Stomach (tissue), 19 donors: ENCODE measurements at places on chromosomes 7 and 10. TPM values are rescaled to one million over a fixed set of nuclear protein-coding genes. Genes with fewer than 3 reads are reported as not detected.

Gene SPDYE5
- polyA plus RNA-seq: not detected

Gene CFAP43
- not detected for polyA plus RNA-seq

Gene CCL24
- polyA plus RNA-seq: 2.1 TPM

Gene SPAM1
- not detected for polyA plus RNA-seq

Gene SLC25A28
- 49.9 TPM for polyA plus RNA-seq

Gene ADAP1
- 29.4 TPM for polyA plus RNA-seq

GRCh38 chr10:131577178-131577555, 265.6 kb upstream of the TCERG1L start:
- DNase-seq: peak; percentile 2

DNA sequence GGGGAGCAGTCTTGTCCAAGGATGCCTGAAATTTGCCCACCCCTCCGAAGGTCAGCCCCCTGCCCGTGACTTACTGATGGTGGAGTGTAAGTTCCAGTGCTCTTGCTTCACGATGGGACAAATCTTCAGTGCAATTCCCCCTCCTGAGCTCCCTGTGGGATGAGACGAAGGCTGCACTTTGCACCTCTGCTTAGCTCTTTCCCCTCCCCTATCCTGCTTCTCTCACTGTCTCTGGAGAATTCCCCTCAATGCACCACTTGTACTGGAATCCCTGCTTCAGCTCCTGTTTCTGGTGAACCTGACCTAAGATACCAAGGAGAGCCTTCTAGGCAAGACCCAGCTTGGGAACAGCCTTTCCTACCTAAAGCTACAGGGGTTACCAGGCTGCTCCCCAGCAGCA, 122.9 kb upstream of the ZMIZ1 start:
- no peak for DNase-seq

DNA sequence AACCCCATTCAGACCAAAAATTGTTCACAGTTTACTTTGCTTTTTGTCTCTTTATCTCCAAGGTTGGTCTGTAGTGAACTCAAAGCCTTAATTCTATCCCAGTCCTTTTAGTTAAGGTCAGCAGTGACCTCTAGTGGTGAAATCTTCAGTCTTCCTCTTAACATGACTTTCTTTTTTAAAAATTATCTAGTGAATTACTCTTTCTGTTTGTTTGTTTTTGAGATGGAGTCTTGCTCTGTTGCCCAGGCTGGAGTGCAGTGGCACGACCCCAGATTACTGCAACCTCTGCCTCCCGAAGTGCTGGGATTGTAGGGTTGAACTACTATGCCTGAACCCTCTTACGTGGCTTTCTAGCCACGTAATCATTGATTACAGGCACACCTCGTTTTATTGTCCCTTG, 25.0 kb downstream of the ZNF487 start:
- DNase-seq: no peak

GRCh38 chr7:96287559-96287958, 34.3 kb downstream of the SLC25A13 start:
- no peak for DNase-seq

- DNase-seq: no peak
Observed at GRCh38 chr10:97981816-97982215, 48.6 kb downstream of the CRTAC1 start.

GRCh38 chr7:131288450-131288849, 39.2 kb upstream of the MKLN1 start:
- no peak for DNase-seq

GRCh38 chr10:4937346-4937745, 25.9 kb upstream of the AKR1C1 start:
- DNase-seq: no peak
